ENCODE measurements at places on chromosomes 3 and 15.

- DNase-seq, result peak; percentile 13
Observed at GRCh38 chr15:81947548-81947947, 98.3 kb downstream of the MEX3B start.

DNA sequence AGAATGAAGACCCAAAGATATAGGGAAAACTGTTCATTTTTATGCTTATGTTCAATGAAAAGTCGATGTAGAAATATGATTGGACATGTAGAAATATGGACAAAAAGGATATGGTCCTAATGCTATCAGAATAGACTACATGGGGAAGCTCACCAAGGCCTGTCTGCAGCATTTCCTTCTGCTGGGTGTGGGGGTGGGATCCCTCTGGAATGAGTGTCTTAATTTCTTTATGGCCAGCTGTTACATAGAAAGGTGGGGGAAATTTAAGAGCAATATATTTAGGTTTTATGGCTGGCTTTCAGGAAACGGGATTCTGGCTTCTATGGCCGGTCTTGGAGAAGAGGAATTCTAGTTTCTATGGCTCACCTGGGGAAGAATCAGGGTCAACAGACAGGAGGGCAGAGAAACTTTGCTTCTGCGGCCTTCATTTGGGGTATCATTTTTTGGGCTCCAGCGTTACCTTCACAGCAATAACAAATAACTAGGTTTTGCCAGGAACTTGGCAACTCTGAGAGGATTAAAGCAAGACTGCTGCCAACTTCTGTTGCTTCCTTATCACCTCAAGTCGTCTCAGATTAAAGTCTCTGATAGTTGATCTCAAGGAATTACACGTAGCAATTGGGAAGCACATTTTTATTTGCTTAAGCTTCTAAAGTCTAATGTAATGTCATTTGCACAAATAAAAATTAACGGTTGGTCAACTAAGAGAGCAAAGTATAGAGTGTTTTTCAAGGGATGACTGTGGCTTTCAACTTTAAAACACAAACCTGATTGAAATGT, 57.0 kb upstream of the GATM start:
- no peak for DNase-seq

GRCh38 chr15:40102897-40103858, 5.5 kb downstream of the BMF start:
- no peak for DNase-seq

GRCh38 chr3:72145506-72146380, 360.8 kb upstream of the PROK2 start:
- no peak for DNase-seq

GRCh38 chr15:45794712-45795439, 160.0 kb downstream of the SQOR start:
- no peak for DNase-seq

GRCh38 chr3:52272831-52273230, 5.6 kb downstream of the WDR82 start:
- DNase-seq, result no peak

- no peak for DNase-seq
Observed at GRCh38 chr15:78080088-78080460, 2.6 kb upstream of the TBC1D2B start.

DNA sequence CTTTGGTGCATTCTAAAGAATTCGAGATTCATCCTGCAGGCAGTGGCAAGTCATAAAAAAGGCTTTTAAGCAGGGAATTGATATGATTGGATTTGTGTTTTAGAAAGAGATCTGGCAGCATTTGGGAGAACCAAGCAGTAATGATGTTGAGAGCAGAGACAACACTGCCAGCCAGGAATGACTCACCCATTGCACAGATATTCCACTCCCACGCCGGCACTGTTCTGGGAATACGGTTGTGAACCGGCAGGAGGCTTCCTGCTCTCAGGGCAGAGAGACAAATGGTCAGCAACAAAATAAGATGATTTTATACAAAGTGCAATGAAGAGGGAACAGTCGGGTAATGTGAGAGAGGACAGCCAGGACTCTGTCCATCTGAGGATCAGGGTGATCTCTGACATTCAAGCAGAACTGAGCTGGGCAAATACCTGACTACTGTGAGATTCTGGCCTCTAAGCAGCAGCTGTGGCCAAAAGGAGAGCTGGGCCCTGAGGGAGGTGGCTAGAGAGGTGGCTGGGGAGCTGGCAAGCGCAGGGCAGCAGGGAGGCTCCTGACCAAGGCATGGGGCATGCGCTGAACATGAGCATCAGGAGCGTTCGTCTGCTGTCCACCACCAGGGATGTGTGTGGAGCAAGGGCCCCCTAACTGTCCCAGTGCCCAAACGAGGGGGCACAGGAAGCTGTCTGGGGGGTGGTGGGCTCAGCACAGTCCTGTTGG, 56.1 kb upstream of the PLXNA1 start:
- DNase-seq, result peak; percentile 77

- DNase-seq, result no peak
Observed at GRCh38 chr3:140420621-140421357, 257.1 kb upstream of the TRIM42 start.

DNA sequence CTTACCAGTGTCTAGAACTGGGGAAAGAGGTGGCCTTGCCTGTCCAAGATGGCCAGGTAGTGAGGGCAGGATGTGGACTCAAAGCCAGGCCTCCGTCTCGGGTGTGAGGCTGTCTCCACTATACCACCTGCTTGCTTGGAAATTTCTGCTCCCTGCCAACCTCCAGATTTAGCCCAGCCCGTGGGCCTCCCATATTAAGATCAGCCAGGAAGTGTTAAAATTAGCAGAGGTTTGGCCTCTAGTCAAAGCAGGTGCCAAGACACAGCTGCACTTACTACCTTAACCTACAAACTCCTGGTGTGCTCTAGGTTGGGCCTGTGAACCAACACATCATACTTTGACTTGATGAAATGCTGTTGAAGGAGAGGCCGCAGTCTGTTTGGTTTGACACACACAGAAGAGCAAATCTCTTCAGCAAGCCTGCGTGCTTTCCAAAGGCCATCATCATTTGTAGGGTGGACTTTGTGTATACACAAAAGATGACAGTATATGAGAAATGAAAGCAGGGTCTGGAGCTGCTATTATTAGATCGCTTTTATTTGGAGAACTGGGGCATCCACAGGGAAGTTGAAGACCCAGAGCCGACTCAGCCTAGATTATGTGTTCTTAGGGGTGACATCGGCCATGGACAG, 206.5 kb downstream of the XXYLT1 start:
- DNase-seq, result no peak

DNA sequence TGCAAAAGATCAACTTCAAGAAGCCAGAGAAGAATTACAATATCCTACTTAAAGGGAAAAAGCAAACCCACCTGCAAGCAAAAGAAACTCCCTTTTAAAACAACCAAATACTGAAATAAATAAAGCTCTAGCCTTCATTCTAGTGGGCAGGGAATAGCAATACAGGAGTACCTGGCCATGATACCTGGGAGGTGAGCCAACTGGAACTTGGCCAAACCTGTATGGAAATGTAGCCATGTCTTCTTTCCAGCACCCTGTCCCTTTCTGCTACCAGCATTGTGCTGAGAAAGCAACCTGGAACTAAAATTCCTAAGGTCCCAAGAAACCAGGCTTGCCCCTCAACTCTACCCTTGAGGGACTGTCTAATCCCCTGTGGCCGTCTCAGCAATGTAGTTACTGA, 530.0 kb downstream of the EPHB1 start:
- no peak for DNase-seq
